ENCODE measurements at places on chromosomes 6 and 20. TPM values are rescaled to one million over a fixed set of nuclear protein-coding genes. Genes with fewer than 3 reads are reported as not detected.

GRCh38 chr20:62696434-62696957 lies 12.1 kb upstream of the NTSR1 start:
- no peak for DNase-seq

GRCh38 chr6:151353795-151354194 lies 37.6 kb downstream of the ZBTB2 start:
- DNase-seq = no peak

DNA sequence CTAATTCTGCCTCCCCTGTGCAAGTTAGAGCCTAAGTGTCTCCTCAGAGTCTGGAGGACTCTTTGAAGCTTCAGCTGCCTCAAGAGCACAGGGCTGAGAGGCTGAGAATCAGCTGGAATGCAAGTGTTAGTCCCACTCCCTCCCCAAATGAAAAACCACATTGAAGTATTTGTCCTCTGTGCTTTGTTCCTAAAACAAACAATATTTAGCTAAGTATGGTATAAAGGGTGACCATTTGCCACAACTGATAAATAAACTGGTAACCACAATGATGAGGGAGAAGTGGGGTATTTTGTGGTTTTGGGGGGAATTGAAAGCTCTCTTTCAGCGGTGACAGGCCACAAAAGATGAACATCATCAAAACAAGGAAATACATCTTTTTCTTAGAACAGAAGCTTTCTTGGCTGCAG lies 91.7 kb upstream of the HDDC2 start:
- DNase-seq = no peak

- no peak for DNase-seq
Observed at GRCh38 chr6:41504466-41505121, 41.6 kb upstream of the FOXP4 start.

DNA sequence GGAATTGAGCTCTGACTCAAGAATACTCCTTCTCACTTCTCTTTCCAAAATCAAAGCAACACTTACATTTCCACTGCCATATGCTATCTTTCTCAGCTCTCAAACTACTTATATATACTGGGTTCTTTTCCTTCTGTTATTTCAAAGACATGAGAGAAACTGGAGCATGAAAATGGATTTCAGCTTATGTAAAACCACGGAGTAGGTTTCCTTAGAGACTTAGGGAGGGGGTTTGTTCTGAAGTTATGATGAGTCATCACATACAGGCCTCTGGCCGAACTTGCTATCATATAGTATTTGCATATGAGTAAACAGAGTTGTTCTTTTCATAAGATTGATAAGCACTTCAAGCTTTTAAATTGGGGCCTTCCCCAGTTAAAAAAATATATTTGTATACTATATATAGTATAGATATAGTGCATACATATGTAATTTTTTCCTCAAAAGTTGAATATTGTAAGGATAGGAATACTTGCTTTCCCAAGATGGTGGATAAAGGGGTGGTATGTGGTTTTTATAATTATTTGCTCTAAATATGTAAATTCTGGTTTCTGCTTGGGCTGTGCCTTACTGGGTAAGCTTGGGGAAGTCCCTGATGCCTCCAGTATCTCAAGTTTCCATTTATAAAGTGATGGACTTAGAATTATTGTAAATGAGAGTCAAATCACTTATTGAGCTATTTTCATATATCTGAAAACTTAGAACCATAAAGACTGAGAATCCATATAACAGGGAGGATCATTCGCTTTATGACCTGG lies 273.9 kb downstream of the RFPL4B start:
- no peak for DNase-seq

Gene GPR6
- total RNA-seq = not detected

Gene NOL7
- total RNA-seq = 28.0 TPM

Gene NR2E1
- total RNA-seq = not detected

Gene SLA2
- total RNA-seq = not detected

Gene CTCFL
- not detected for total RNA-seq

Gene ZC2HC1B
- total RNA-seq = not detected

Gene NKX2-4
- not detected for total RNA-seq

Gene ATP6V1G2
- 95.6 TPM for total RNA-seq

Measured in glutamatergic neuron (in vitro differentiated cells).